Activated naive CD4-positive, alpha-beta T cell treated with anti-CD3 and anti-CD28 coated beads, Interleukin-2, amount 50 U/mL, for 16 hours (primary cell): ENCODE measurements at places on chromosomes 2 and 18.
A peak's percentile ranks its signal among the peaks of the same experiment; 100 is the strongest.

GRCh38 chr2:42796427-42797248 is 4.3 kb upstream of the HAAO start:
- no peak for DNase-seq

DNA sequence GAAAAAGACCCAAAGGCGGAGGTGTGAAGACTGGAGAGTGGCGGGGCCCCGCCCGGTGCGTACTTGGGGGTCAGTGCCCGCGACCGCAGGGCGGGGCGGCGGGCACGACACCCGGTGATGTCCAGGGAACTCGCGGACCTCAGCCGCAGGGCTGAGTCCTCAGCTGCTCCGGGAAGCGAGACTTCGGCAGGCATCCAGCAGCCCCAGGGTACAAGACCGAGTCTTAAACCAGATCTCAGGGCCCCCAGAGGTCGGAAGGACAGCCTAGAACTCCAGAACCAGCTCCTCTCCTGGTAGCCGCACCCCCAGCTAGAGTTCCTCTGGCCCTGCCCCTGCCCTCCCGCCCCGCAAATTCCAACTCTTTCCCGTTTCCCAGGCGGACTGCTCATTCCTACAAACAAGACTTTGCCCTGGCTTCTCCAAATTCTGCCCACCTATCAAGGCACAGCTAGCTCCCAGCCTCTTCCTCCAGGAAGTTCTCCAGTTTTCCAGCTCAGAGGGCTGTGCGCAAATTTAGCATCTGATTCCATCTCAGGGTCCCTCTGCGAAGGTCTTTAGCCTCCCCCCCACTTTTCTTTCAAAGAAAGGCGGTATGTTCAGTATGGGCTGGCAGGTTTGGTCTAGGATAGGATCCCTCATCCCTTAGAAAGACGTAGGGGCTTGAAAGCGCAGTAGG is 26.0 kb upstream of the NOTO start:
- no peak for DNase-seq

DNA sequence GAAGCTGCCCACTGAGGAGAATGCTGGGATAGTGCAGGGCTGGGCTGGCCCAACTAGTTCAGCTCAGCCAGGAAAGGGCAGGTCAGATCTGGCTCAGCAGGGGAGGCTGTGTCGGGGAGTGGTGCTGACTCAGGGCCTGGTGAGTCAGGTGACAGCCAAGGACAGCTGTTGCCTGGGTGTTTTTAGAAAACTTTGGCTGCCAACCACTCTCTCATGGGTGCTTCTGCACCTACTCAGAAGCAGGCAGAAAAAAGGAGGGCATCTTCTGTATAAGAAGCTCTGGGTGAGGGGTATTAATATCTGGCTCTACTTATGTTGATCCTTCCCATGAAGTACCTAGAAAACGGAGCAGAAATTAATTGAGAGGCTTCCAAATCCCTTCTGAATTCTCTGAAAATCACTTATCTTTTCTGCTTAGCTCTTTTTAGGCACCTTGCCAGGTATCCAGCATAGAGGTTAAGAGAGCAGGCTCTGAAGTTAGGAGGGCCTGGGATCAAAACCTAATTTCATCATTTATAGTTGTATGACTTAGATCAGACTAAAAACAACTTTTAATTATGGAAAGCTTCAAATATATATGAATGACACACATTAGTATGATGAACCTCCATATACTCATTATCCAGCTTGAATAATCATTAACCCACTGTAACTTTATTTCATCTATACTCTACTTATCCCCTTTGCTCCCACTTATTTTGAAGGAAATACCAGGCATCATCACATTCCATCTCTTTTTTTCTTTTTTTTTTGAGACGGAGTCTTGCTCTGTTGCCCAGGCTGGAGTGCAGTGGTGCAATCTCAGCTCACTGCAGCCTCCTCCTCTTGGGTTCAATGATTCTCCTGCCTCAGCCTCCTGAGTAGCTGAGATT is 15.5 kb upstream of the RAB10 start:
- DNase-seq, result peak; percentile 18

GRCh38 chr2:46821600-46821999 is 94.0 kb downstream of the MCFD2 start:
- DNase-seq, result no peak

DNA sequence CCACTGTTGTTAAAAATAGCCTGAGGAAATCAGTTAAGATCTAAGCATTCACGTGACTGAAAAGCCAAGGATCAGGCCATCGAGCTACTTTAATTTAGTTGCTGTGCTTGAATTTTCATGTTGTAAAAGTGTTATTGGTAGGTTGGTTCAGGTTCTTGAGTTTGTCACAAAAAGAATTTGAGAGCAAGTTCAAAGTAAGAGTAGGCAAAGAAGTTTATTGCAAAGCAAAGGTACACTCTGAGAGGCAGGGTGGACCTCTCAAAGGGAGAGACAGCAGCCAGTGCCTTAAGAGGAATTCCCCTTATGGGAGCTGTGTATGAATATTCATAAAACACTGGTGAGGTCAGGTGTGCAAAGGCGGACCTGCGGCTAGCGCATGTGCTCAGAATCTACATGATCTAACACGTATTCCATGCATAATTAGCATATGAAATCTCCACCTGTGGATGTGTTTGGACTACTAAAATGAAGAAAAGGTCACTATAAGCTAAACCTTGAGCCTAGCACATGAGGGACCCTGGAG is 236.5 kb downstream of the NDUFA10 start:
- DNase-seq, result no peak

DNA sequence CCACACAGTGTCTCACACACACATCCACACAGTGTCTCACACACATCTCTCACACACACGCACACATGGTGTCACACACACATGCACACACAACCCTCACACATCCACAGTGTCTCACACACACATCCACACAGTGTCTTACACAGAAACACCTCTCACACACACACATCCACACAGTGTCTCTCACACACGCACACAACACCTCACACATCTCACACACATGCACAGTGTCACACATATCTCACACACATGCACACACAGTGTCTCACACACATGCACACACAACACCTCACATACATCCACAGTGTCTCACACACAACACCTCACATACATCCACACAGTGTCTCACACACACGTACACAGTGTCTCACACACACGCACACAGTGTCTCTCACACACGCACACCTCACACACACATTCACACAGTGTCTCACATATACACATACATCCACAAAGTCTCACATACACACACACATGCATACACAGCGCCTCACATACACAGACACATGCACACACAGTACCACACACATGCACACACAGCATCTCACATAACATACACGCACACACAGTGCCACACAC is 473.9 kb upstream of the HS6ST1 start:
- DNase-seq, result no peak

- no peak for DNase-seq
These were observed 388.6 kb downstream of the PARD3B start for GRCh38 chr2:204933735-204934374.

DNA sequence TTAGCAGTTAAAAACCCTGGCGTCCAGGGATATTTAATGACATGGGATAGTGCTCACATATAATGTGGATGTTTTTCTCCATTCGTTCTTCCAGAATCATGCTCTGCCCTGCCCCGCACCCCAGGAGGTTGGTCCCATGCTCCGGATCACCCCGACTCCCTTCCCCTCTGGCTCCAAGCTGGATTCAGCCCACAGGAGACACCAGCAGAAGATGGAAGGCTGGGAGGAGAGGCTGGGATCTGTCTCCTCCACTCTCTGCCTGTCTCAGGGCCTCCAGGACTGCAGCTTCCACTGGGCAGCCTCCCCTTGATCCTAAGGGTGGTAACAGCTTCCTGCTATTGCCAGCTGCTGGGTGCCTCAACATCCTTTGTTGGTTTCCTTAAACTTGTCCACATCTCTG is 24.5 kb downstream of the TMEM177 start:
- no peak for DNase-seq

DNA sequence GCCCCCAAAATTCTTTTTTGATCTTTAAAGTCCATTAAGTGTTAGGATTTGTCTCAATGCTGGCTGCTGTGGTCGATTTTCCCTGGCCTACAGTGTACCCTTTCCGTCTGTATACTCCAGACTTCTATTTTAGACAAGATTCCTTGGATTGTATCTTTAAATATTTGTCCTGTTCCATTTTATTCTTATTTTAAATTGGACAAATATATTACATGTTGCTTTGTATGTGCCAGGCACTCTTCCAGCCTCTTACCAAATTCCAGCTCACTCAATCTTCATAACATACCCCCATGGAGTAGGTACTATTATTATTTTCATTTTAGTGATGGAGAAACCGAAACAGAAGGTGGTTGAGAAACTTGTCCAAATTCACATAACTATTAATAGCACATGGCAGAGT is 58.1 kb downstream of the VWA3B start:
- no peak for DNase-seq

DNA sequence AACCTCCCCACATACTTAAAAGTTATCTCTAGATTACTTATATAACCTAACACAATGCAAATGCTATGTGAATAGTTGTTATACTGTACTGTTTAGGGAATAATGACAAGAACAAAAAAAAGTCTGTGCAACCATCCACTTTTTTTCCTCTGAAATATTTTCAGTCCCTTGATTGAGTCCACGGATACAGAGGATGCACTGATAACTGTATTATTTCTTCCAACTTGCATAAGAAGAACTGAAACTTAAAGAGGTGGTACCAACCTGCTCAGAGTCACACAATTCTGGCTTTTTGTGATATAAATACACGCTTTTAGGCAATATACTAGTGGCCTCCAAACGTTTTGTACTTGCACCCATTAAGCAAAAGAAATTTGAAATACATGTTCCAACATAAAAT is 1.4 kb downstream of the SMC6 start:
- DNase-seq, result no peak

DNA sequence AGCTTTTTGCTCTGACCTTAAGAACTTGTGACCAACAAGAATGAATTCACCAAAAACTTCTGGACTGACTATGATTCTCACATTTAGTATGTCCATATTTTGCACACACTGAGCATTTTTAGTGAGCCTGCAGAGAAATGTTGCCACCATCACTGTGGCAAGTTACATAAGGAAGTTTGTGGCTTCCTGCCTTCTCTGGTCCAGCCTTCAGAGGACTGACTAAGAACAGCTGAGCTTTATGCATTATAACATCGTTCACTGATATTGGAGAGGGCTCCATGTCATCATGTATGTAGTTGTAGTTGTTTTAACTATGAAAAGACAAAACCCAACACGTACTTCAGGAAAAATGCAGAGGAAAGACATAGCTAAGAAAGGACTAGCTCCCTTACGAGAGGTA is 218.0 kb upstream of the CRIM1 start:
- no peak for DNase-seq

GRCh38 chr2:153864022-153864421 is 7.7 kb upstream of the GALNT13 start:
- DNase-seq, result no peak

DNA sequence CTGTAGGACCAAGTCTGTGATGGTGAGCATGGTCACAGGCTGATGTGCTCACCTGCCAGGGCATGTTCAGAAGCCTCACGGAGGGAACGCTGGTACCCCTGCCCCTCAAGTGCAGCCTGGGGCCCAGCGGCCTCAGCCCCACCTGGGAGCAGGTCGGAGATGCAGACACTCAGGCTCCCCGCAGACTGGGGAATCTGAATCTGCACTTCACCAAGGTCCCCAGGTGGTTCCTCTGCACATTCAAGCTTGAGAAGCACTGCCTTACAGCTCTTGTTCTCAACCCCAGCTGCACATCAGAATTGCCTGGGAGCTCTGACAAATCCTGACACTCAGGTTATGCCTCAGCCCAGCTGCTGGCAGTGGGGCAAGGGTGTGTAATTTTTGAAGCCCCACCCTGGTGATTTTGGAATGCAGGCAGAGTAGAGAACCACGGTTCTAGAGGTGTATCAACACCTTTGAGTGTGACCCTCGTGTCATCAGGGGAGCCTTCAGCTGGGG is 54.8 kb downstream of the CRACDL start:
- no peak for DNase-seq

DNA sequence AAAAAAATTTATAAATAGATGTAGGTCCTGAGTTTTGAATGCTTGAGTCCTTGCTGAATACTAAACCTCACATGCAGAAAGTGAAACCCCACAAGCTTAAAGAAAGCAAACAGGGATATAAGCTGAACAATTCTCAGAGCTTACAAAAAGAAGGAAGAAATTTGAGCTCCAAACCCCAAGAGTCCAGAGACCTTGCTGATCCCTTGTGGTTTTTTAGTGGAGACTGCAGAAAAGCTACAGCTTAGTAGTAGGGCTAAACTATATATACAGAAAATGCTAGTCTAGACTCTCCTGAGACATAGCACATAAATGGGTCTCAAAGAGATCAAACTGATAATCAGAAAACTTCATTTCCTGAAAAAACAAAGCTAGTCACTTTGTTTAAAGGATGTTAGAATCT is 1548.1 kb upstream of the ZEB2 start:
- DNase-seq, result no peak

- no peak for DNase-seq
These were observed 61.1 kb upstream of the CXCR4 start for GRCh38 chr2:136178941-136179601.

GRCh38 chr18:4391859-4392258 is 63.2 kb downstream of the DLGAP1 start:
- DNase-seq, result no peak

DNA sequence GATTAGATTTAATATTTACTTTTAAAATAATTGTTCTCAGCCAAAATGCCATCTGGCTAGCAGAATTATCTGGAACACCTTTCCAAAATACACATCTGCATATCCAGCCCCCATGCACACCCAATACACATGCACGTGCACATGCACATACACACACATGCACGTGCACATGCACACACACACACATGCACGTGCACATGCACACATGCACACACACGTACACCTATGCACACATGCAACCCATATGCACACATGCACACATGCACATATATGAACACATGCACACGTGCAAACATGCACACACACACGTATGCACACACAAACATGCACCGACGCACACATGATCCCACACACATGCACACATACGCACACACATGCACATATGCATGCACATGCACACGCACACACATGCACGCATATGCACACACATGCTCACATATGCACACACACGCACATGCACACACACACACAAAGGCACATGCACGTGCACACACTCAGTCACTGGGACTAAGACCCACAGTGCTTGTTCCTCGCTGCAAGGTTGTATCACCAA is 53.5 kb downstream of the COPS8 start:
- DNase-seq, result no peak

DNA sequence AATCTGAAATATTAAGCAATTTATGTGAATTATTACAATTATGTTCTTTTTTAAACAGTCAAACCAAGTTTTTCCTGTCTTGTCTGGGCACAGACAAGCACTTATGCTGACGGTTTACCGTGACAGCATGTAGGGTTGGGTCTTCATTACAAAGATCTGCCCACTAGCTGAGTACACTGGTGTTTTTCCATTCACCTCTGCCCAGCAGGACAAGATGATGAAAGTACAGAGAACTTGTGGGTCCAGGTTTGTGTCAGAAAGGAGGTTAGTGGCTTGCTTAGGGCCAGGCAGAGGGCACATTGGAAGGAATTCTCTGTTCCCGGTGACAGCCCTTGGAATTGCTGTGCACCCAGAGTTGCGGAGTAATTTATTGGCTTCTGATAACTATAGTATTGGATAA is 14.0 kb downstream of the NABP1 start:
- DNase-seq, result no peak

- no peak for DNase-seq
These were observed 83.2 kb upstream of the OTOS start for GRCh38 chr2:240223631-240224030.
